ENCODE measurements at places on chromosomes 2 and 18. TPM values are rescaled to one million over a fixed set of nuclear protein-coding genes. Genes with fewer than 3 reads are reported as not detected.
A peak's percentile ranks its signal among the peaks of the same experiment; 100 is the strongest.

DNA sequence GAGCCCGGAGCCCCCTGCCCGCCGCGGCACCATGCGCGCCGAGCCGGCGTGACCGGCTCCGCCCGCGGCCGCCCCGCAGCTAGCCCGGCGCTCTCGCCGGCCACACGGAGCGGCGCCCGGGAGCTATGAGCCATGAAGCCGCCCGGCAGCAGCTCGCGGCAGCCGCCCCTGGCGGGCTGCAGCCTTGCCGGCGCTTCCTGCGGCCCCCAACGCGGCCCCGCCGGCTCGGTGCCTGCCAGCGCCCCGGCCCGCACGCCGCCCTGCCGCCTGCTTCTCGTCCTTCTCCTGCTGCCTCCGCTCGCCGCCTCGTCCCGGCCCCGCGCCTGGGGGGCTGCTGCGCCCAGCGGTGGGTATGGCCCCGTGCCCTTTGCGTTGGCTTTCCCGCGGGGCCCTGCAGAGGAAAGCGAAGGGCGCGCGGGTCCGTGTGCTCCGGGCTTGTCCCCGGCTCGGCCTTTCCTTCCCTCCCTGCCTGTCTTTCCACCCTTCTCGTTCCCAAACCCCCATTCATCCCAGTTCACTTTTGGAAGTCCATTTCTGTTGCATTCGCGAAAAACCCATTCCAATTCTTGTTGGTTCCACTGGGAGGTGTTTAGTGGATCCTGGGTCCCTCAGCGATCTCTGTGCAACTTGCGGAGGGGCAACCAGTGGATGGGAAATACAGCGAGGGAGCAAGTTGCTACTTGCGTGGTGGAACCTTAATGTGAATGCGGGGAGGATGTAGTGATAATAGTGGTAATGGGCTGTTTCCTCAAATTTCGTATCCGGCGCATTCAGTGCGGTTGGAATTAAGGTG lies 599 bp downstream of the ADAM23 start:
- peak; percentile 49 for DNase-seq

The LHCGR gene
- total RNA-seq = 0.31 TPM

DNA sequence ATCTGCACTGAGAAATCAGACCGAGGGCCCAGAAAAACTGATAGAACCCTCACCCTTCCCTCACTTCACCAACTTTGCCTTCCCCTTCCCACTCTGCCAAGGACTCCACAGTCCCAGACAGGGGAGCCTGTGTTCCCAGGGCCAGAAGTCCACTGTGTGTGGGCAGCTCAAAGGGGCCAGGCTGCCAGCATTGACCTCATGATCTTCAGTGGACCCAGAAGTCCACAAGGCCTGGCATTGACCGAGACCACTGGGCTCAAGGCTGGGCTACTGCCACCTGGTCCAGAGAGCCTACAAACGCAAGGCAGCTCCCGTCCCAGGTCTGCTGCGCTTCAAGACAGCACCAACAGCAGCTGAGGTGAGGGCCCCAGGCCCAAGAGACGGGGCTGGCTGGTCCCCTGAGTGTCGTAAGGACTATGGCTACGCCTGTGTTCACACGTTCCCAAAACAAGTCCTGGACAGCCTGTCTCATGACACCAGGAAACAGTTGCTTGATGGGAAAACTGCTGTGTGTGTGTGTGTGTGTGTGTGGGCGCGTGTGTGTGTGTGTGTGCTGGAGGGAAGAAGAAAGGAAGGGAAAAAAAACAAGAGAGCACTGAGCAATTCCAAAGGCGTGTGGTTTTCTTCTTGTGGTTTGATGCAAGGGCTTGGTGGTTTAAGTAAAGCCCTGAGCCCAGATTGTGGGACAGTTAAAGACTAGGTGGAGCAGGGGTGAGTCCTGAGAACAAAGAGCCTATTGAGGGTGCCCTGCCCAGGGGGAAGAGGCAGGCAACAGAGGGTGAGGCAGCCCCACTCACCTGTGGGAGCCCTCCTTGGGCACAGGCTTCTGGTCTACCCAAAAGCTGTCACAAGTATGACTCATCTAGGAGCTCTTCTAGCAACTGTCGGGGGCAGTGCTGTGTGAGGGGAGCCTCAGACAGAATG lies 46.6 kb upstream of the ZBTB7C start:
- no peak for DNase-seq

The SERPINB10 gene
- not detected for total RNA-seq

DNA sequence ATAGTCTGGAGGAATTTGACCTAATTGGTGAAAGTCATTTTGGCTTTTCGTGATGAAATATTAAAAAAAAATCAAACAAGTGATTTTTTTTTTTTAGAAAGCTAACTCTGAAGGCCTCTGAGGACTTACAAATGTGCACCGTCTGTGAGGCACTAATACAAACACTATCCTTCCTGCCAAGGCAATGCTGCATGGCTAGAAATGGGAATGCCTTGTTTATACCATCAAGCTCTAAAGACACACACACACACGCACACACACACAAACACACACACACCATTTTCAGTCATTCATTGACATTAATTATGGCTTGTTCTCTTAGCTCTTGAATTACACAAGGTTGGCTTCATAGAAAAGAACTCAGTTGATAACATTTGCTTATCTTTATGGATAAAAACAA lies 1242.0 kb upstream of the ACVR2A start:
- no peak for DNase-seq

The DSG1 gene
- total RNA-seq = not detected

The CFAP65 gene
- 0.48 TPM for total RNA-seq

The FHOD3 gene
- total RNA-seq = 4.8 TPM

DNA sequence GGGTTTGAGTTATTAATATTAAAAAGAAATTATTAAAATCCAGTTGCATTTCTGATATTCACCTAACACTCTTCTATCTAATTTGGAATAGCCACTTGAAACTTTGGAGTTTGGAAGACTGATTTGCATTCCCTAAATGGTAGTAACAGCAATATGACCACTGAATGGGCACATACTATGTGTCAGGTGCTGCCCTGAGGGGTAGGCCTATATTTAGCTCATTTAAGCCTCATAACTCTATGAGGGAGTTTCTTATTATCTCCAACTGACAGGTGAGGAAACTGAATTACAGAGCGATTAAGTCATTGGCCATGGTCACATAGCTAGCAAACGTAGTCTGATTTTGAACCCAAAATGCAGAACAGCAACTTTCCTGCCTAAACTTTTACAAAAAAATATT lies 77.3 kb downstream of the VWA3B start:
- DNase-seq = no peak

DNA sequence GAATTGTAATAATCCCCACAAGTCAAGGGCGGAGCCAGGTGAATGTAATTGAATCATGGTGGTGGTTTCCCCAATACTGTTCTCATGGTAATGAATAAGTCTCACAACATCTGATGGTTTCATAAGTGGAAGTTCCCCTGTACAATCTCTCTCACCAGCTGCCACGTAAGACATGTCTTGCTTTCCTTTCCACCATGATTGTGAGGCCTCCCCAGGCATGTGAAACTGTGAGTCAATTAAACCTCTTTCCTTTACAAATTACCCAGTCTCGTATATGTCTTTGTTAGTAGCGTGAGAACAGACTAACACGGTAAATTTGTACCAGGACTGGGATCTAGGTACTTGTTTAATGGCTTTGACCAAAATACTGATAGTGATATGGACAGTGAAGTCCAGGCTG lies 744.3 kb upstream of the REG3G start:
- no peak for DNase-seq

The PHLPP1 gene
- total RNA-seq = 52.0 TPM

The COLEC12 gene
- 0.39 TPM for total RNA-seq

DNA sequence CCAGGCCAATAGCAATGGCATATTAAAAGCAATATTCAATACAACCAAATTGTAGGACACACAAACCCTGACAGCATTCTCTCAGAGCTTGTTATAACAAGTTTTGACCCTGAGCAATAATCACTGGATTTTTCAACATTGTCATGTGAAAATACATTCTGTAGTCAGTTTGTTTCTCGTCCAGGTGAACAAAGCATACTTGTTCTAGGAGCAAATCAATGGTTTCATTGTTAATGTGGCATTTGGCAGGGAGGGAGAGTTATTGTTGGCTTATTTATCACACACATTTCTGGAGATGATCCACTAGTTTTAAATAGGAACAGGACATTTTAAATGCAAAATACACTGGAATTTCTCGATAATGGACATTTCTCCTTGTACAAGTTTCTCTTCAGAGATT lies 69.9 kb upstream of the L3MBTL4 start:
- no peak for DNase-seq

The CAPN13 gene
- total RNA-seq = 2.4 TPM

The UGT1A4 gene
- total RNA-seq = not detected

DNA sequence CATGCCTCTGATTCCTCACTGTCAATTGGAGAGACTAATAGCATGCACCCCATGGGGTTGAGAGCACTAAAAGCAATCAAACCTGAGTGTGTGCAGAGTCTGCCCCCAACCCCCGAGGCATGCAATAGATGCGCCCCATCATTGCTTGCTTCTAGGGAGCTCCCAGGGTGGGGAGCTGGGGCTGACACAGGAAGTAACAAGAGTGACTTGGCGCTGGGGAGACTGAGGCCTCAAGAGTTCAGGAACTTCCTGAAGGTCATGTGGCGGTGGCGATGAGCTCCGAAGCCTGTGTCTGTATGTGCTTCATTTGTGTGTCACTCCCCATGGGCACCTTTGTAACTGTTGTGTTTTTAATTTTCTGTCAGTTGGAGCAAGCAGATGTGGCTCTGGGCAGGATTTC lies 61.2 kb downstream of the CTIF start:
- DNase-seq = no peak

The SETBP1 gene
- total RNA-seq = 9.6 TPM

DNA sequence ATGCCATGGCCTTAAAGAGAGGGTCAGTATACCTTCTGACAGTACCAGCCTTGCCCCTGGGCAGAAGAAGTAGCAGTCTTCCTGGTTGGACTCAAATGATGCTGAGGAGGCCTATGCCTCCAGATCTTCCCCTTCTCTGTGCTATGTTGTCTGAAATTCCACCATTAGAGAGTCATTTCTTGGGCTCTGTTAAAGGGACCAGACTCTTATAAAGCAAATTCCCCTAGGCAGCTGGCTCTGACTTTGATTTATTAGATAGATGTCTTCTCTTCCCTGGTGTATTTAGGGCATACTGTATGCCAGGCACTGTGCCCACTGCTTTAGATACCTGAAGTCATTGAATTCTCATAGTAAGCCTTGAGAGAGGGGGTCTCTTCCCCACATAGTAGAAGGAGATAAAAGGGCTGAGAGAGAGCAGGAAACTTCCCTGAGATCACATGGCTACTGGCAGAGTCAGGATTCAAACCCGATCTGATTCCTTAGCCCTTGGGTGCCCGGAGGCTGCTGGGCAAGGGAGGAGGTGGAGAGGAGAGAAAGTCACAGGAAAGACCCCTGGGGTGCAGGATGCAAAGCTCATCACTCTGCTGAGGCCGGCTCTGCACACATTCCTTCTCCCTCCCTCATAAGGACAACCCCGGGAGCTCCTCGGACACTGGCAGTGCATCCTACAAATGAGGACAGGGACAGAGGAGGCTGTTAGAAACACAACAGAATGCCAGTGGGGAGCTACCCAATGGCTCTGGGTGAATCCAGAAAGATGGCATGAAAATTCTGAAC lies 23.0 kb downstream of the COPS9 start:
- DNase-seq = no peak

The IL36B gene
- not detected for total RNA-seq

DNA sequence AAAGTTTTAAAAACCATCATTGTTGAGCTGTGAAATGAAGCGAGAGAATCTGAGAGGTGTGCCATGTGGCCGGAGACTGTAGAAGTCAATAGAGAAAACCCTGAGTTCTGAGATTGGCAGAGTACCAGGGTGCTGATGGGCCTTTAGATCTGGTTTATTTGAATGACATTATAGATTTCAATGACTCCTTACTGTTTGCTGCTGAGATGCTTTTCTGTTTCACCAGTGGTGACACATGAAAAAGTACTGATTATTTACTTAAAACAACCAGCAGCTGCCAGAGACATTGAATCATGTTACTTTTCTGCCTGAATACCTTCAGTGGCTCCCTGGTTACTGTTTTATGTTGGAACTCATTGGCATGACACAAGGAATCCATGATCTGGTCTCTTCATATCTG lies 602.7 kb upstream of the ZNF804A start:
- no peak for DNase-seq

DNA sequence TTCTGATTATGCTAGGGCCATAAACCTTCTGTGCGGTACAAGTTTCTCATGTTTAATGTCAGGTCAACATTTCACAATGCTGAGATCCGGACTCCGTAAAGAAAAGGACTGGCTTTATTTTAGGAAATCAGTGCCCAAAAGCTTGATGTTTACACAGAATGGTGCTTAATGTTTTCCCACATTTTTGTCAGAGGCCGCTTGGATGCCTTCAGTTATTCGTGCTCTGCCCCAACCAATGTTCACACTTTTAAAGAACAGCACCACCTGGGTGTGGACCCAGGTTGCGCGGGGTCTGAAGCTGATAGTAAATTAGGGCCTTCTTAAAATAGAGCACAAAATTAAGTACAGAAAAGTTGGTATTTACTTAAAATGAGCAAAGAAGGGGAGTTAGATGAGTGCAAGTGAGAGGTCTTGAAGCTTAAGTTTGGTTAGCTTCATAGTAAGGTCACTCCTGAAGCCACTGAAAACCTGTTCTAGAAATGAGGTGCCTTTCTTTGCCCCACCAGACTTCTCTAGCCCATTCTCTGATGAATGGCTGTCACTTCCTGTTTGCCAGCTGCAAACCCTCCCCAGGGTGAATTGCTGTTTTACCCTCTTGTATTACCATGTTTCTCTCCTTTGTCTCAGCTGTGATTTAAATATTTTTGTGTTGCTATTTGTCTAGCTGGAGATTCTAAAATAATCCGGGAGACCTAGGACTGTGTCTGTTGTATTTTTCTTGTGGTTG lies 20.5 kb downstream of the SLC3A1 start:
- DNase-seq = peak; percentile 49

GRCh38 chr2:216925636-216926366 lies 65.9 kb upstream of the TNP1 start:
- no peak for DNase-seq

The CPO gene
- 0.46 TPM for total RNA-seq

- no peak for DNase-seq
These were observed 276.2 kb downstream of the MYCN start for GRCh38 chr2:16216558-16216945.

GRCh38 chr2:151918308-151918707 lies 90.1 kb upstream of the ARL5A start:
- no peak for DNase-seq

The SDC1 gene
- 47.3 TPM for total RNA-seq

DNA sequence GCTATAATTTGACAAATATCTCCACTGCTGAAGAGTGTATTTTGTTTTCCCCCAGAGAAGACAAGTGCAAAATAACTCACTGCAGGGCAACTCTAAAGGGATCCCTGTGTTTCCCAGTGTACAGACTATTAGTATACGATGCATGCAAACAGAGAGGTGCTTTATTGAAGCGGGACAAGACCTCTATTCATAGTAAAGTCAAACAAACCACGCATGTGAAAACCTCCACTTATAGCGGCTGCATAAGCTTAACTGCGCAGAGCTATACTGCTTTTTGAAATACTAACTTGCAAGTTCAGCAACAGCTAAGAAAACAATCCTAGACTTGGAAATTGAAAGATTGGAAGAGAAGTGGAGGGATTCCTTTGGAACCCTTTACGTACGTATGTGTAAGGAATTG lies 15.6 kb downstream of the RNF144A start:
- DNase-seq = no peak

The ID2 gene
- total RNA-seq = 55.0 TPM

Measured in WTC11 (cell line).